ENCODE measurements at places on chromosomes 2 and 18. TPM values are rescaled to one million over a fixed set of nuclear protein-coding genes. Genes with fewer than 3 reads are reported as not detected.

FRZB gene
- 0.20 TPM for total RNA-seq

UGT1A8 gene
- total RNA-seq, result not detected

SPC25 gene
- total RNA-seq, result 3.5 TPM

CPLX4 gene
- total RNA-seq, result not detected

ABCG8 gene
- total RNA-seq, result not detected

IL1F10 gene
- not detected for total RNA-seq

LPIN1 gene
- total RNA-seq, result 47.0 TPM

MAP3K19 gene
- not detected for total RNA-seq

SIX2 gene
- 1.2 TPM for total RNA-seq

ALKAL2 gene
- total RNA-seq, result not detected

CD28 gene
- not detected for total RNA-seq
